Colonic mucosa (tissue), 4 donors: ENCODE measurements at places on chromosomes 7 and 10.

GRCh38 chr7:106139265-106140251 lies 27.4 kb upstream of the SYPL1 start:
- no peak overlapping the region for H3K4me3 ChIP-seq
- H3K4me1 ChIP-seq = no peaks in the 10 kb centered on the region
- no peaks in the 10 kb centered on the region for H3K36me3 ChIP-seq
- no peak overlapping the region for H3K27ac ChIP-seq

DNA sequence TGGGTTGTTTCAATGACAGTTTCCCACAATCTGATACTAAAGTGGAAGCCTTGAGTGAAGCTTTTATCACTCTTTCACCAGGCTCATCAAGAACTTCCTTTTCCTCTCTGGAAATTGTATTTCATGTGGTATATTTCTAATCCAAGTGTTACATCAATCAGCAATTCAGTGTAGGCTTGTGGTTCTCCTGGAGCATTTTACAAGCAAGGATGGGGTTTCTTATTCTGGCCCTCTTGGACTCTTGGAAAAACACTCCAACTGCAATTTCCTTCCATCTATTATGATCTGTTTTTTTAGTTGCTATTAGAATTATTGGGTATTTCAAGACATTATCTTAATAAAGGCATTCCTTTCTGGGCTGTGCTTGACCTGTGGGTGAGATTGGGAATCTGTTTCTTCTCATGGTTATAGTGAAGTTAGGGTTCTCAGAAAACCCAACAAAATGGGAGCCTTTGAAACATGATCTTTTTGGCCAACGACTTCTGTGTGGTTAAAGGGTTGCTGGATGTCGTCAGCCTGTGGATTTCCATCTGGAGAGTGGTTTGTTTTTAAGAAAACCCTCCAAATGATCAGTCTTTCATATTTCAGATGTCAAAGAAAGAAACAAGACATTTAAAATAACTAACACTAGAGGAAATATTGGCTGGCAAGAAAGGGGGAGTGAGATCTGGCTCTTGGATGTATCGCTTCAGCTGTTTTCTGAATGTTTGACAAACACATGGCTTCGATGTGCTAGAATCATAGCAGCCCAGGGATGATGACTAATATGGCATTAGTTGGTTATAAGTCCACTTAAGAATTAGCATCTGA lies 540.2 kb downstream of the LRMDA start:
- H3K4me1 ChIP-seq = no peaks in the 10 kb centered on the region
- H3K27me3 ChIP-seq = no peaks in the 10 kb centered on the region
- H3K4me3 ChIP-seq = no peak overlapping the region
- no peak overlapping the region for H3K27ac ChIP-seq

DNA sequence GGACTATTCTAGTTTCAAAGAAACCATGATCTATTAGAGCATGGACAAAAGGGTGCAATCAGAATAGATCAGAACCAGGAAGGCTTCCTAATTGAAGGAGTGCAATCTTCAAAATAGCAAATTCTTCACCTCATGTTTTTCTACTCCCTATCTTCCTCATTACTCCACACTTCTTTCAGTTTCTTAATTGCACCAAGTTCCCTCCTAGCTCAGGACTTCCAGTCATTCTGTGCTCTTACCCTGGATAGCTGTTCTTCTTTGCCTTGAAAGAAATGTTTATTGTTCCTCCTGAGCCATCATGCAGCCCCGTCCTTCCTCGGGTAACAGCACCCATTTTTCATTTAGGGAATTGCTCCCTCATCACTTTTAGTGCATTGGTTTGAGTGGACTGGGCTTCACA lies 23.1 kb downstream of the TRPV5 start:
- no peaks in the 10 kb centered on the region for H3K27me3 ChIP-seq
- no peaks in the 10 kb centered on the region for H3K36me3 ChIP-seq
- DNase-seq = no peak
- no peak overlapping the region for H3K27ac ChIP-seq
- no peak overlapping the region for H3K4me3 ChIP-seq

- H3K27me3 ChIP-seq = no peaks in the 10 kb centered on the region
- no peaks in the 10 kb centered on the region for H3K36me3 ChIP-seq
- no peaks in the 10 kb centered on the region for H3K4me1 ChIP-seq
Observed at GRCh38 chr10:98880971-98881370, 354.7 kb downstream of the HPSE2 start.

DNA sequence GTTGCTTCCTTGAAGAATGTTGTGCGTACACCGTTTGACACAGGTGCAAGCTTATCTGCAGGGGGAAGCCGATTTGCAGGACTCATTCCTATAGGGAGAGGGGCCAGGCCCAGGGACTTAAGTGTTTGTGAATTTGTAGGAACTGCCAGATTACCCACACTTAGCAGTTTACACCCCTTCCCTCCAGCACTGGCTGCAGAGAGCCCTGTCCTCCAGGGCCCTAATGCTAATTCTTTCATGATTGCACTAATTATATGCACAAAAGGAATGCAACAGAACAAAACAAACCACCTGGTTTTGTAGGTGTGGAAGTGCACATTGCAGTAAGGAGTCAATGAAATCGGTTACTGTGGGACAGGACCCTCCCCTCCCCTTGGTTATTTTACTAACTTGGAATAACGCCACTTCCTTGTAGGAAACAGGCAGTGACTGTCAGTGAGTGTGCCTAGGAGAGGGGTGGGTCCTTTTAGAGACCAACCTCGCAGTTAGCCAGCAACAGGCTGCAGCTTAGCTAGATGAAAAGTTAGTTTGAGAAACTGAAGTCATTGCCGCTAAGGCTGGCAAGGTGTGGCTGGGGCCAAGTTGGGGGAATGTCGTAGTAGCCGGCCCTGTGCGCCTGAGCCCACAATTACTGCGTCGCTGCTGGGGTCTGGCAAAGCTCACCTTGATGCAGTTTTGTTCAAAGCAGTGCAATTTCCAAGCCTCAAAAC lies 60.6 kb downstream of the CUX1 start:
- peak; percentile 69 for DNase-seq
- H3K27ac ChIP-seq = peak overlapping the region; percentile 37
- no peaks in the 10 kb centered on the region for H3K36me3 ChIP-seq
- H3K27me3 ChIP-seq = no peaks in the 10 kb centered on the region
- peaks cover 19% of the 10 kb centered on the region for H3K4me1 ChIP-seq

- H3K4me3 ChIP-seq = no peak overlapping the region
- DNase-seq = no peak
- H3K36me3 ChIP-seq = no peaks in the 10 kb centered on the region
- H3K27me3 ChIP-seq = no peaks in the 10 kb centered on the region
- no peak overlapping the region for H3K27ac ChIP-seq
- no peaks in the 10 kb centered on the region for H3K4me1 ChIP-seq
Observed at GRCh38 chr10:131172433-131172832, 139.1 kb downstream of the TCERG1L start.

DNA sequence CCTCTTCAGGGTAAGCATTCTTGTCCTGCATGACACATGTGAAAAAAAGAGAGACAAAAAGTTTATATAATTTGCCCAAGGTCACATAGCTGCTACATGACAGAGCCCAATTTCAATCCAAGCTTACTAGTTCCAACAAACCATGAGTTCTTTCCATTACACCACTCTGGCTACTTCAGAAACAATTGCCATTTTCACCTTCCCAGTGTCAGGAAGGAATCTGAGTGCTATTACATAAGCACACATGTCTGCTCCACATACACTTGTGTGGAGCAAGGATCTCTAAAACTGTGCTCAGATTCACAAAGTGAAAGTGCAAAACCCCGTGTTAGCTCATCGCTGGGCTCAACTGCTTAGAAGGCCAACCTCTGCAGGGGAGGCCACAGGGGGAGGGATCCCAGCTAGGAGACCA lies 356.2 kb upstream of the NFE2L3 start:
- no peak for DNase-seq
- H3K4me1 ChIP-seq = no peaks in the 10 kb centered on the region
- no peaks in the 10 kb centered on the region for H3K27me3 ChIP-seq
- no peak overlapping the region for H3K27ac ChIP-seq

GRCh38 chr7:16561943-16562342 lies 35.3 kb downstream of the LRRC72 start:
- no peak overlapping the region for H3K4me3 ChIP-seq
- no peaks in the 10 kb centered on the region for H3K27me3 ChIP-seq
- no peaks in the 10 kb centered on the region for H3K4me1 ChIP-seq
- no peaks in the 10 kb centered on the region for H3K36me3 ChIP-seq
- no peak for DNase-seq

DNA sequence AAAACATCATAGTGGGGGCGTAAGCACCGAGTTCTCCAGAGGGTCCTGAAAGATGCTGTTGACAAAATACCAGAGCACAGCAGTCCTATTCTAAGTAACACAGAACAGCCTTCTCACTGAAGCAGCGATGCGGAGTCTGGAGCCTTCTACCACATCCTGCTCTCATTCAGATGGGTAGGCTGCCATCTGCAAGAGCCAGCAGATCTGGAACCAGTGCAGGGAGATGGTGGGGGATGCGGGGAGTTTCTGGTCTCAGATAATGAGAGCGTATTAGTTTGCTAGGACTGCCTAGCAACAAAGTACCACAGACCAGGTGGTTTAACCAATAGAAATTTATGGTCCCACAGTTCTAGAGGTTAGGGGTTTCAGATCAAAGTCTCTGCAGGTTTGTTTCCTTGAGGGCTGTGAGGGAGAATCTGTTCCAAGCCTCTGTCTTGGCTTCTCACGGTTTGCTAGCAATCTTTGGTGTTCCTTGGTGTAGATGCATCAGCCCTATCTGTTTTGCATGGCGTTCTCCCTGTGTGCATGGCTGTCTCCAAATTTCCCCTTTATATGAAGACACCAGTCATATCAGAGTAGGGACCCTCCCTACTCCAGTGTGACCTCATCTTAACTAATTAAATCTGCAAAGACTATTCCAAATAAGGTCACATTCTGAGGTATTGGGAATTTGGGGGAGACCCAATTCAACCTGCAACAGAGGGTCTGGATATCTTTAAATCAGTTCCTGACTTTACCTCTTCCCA lies 52.0 kb upstream of the STEAP1B start:
- DNase-seq = no peak
- no peaks in the 10 kb centered on the region for H3K36me3 ChIP-seq
- H3K4me3 ChIP-seq = no peak overlapping the region
- peaks cover 16% of the 10 kb centered on the region for H3K27me3 ChIP-seq

- H3K4me3 ChIP-seq = no peak overlapping the region
- H3K27me3 ChIP-seq = no peaks in the 10 kb centered on the region
- no peaks in the 10 kb centered on the region for H3K36me3 ChIP-seq
- DNase-seq = no peak
- no peaks in the 10 kb centered on the region for H3K4me1 ChIP-seq
Observed at GRCh38 chr10:79285315-79286197, 61.7 kb upstream of the PPIF start.

DNA sequence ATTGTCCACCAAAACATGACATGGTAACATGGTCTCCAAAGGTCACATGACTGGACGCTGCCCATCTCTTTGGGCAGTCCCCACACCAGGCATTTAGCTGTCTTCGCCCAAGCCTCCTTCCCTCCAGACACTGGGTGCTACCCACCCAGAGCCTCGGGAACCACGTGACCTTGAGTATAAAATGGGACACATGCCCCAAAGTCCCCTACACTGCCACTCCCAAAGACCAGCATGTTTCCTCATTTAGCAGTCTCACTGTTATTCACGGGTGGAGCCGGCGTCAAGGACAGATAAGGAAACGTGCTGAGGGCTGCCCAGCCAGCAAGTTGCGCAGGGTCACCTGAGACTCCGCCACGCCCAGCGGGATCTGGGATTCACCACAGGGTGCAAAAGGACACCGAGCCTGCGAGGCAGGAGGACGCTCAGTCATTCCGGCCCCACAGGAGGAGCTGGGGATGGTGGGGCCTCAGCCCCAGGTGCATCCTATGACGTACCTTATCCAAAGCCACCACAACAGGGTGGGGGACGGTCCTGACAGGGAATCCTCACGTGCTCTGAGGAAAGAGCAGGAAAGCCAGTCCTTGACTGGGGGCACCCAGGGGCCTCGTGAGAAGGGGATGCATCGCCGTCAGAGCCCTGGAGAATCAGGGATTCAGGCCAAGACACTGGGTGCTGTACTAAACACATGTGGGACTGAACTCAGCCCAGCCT lies 226.9 kb downstream of the TNS3 start:
- H3K27me3 ChIP-seq = no peaks in the 10 kb centered on the region
- peaks cover 17% of the 10 kb centered on the region for H3K4me1 ChIP-seq
- peak; percentile 94 for DNase-seq
- no peak overlapping the region for H3K4me3 ChIP-seq
- H3K36me3 ChIP-seq = no peaks in the 10 kb centered on the region

- no peak overlapping the region for H3K4me3 ChIP-seq
- no peaks in the 10 kb centered on the region for H3K36me3 ChIP-seq
- H3K4me1 ChIP-seq = no peaks in the 10 kb centered on the region
- no peaks in the 10 kb centered on the region for H3K27me3 ChIP-seq
- DNase-seq = no peak
- peak overlapping the region; percentile 25 for H3K27ac ChIP-seq
Observed at GRCh38 chr7:134865001-134865845, 85.8 kb downstream of the CALD1 start.

GRCh38 chr7:16309129-16309528 lies 112.2 kb downstream of the CRPPA start:
- no peak overlapping the region for H3K27ac ChIP-seq
- no peak for DNase-seq
- no peaks in the 10 kb centered on the region for H3K4me1 ChIP-seq
- no peak overlapping the region for H3K4me3 ChIP-seq

DNA sequence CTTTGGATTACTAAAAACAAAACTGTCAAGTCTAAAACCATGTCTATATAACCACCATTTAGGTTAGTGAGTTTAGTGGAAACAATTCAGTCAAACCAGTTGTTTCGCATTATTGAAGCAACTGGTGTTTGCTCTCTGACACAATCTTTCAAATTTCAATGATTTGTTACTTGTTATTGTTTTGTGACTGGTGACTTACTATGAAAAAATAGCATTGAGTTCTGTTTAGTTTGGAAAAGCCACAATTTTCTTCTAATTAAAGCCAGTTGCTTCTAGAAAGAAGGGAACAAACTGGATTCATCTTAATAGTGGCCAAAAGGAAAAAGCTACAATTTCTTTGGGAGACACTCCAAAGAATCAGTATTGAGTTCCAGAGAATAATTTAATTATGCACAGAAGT lies 30.4 kb downstream of the LAMB4 start:
- H3K4me3 ChIP-seq = no peak overlapping the region
- no peak overlapping the region for H3K27ac ChIP-seq
- no peaks in the 10 kb centered on the region for H3K27me3 ChIP-seq

- no peaks in the 10 kb centered on the region for H3K36me3 ChIP-seq
- no peak for DNase-seq
- H3K4me1 ChIP-seq = no peaks in the 10 kb centered on the region
- no peak overlapping the region for H3K4me3 ChIP-seq
Observed at GRCh38 chr10:118102121-118102520, 55.4 kb upstream of the RAB11FIP2 start.

DNA sequence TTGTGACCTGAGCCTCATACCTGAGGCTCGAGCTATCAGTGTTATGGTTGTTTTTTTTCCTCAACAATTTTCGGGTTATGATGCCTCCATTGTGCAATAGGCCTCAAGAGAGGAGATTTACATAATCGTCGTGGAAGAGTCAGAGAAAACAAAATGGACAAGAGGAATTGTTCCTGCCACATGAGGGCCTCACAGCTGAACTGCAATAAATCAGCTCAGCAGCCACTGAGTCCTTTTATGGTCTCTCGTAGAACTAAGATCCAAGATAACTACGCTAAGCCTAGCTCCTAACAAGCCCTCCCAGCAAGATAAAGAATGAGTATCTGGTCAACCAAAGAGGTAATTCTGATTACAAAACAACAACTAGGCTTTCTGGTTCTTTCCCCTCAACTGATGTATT lies 336.8 kb downstream of the WDR11 start:
- H3K27me3 ChIP-seq = no peaks in the 10 kb centered on the region
- H3K4me3 ChIP-seq = no peak overlapping the region
- DNase-seq = peak; percentile 32

- DNase-seq = no peak
- H3K4me1 ChIP-seq = no peaks in the 10 kb centered on the region
- no peaks in the 10 kb centered on the region for H3K27me3 ChIP-seq
- no peak overlapping the region for H3K4me3 ChIP-seq
Observed at GRCh38 chr10:99312501-99312900, 16.7 kb upstream of the CNNM1 start.

GRCh38 chr10:62000037-62000603 lies 98.6 kb downstream of the ARID5B start:
- no peak overlapping the region for H3K4me3 ChIP-seq
- H3K36me3 ChIP-seq = no peaks in the 10 kb centered on the region
- DNase-seq = no peak
- H3K4me1 ChIP-seq = peaks cover 5% of the 10 kb centered on the region
